ENCODE measurements at places on chromosomes 7 and 10. TPM values are rescaled to one million over a fixed set of nuclear protein-coding genes. Genes with fewer than 3 reads are reported as not detected.

GRCh38 chr10:74320717-74321116, 169.7 kb downstream of the ADK start:
- no peak overlapping the region for H3K27ac ChIP-seq
- H3K4me3 ChIP-seq: no peak overlapping the region
- no peaks in the 10 kb centered on the region for H3K4me1 ChIP-seq
- no peaks in the 10 kb centered on the region for H3K27me3 ChIP-seq

DNA sequence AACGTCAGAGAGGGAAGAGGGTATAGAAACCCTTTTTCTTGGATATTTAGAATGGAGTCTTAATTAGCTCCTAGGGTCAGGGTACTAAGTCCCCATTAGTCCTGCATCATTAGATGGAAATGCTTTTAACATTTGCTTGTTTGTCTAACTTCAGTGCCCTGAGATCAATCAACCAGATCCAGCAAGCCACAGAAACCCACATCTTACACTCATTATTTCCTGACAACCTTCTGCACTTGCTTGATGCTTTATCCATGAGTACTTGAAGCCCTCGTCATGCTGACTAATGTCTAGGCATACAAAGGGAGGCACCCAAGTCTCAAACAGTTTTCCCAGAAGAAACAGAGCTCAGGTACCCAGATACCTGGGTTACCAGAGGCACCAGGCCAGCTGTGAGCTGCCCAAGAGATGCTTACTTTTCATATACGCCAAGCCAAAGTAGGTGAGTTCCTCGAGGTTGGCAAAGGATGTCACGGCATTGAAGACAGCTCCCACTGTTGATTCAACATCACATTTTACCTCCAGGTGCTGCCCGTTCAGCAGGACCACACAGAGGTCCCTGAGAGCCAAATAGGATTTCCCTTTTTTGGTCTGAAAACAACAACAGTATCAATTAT, 42.7 kb downstream of the FRMPD2 start:
- H3K4me1 ChIP-seq: no peaks in the 10 kb centered on the region
- H3K4me3 ChIP-seq: no peak overlapping the region
- no peak overlapping the region for H3K27ac ChIP-seq
- H3K36me3 ChIP-seq: no peaks in the 10 kb centered on the region
- no peaks in the 10 kb centered on the region for H3K27me3 ChIP-seq
- no peak for DNase-seq

DNA sequence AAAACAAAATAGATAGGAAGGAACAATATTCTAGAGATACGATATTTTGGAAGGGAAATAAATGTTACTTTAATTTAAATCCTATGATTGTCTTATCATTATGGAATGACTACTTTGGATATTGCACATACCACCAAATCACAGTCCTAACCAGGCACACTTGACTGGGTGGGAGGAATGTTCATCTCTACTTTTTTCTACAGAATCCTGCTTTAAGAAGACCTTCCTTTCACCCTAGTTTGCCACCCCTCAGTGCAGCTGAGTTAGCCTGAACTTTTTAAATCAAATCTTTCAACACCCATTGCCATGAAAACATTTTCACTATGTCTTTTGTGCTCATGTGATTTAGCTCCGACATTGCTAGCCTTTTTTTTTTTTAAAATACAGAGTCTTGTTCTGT, 38.1 kb downstream of the RELN start:
- no peaks in the 10 kb centered on the region for H3K4me1 ChIP-seq
- H3K4me3 ChIP-seq: no peak overlapping the region
- no peak for DNase-seq
- H3K27ac ChIP-seq: no peak overlapping the region

DNA sequence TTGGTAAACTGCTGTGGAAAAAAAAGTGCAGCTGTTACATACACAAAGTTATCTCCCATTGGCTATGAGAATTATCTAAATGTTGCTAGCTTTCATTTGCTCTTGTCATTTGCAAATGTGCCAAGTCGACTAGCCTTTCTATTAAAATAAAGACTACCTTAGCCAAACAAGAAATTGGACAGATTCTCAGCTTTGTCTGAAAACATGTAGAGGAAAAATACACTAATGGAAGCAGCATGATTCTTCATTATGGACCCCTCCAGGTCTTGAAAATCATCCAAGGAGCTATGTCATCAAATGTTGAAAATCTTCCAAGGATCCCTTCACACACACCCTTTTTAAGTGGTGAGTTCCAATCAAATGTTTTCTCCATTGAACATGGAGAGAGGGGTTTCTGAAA, 237.7 kb downstream of the ETV1 start:
- H3K36me3 ChIP-seq: no peaks in the 10 kb centered on the region
- no peak for DNase-seq
- H3K4me1 ChIP-seq: no peaks in the 10 kb centered on the region
- H3K4me3 ChIP-seq: no peak overlapping the region

GRCh38 chr10:132407243-132407746, 10.3 kb downstream of the PWWP2B start:
- H3K27ac ChIP-seq: no peak overlapping the region
- no peak for DNase-seq
- peaks cover 15% of the 10 kb centered on the region for H3K36me3 ChIP-seq
- peaks cover 6% of the 10 kb centered on the region for H3K4me1 ChIP-seq
- no peaks in the 10 kb centered on the region for H3K27me3 ChIP-seq

DNA sequence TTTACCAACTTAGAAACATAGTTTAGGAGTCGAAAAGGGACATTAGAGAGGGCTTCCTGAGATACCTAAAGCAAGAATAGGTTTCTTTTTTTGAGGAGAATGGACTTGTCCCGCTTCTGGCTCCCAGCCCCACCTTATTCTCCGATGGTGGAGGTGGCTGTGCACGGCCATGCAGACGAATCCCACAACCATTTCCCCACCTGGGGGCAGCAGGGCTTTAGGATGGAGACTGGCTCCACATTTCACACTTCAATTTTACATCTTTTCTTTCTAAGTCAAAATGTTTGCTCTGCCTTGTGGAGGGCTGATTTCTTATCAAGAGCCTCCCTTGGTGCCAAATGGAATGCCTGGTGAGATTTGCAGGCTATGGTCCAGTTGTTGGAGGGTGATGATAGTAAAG, 118.5 kb downstream of the GLRX3 start:
- no peak overlapping the region for H3K27ac ChIP-seq
- no peaks in the 10 kb centered on the region for H3K4me1 ChIP-seq
- H3K4me3 ChIP-seq: no peak overlapping the region
- DNase-seq: no peak
- H3K36me3 ChIP-seq: no peaks in the 10 kb centered on the region

- no peak overlapping the region for H3K4me3 ChIP-seq
- H3K4me1 ChIP-seq: peaks cover 39% of the 10 kb centered on the region
- H3K27ac ChIP-seq: no peak overlapping the region
- H3K36me3 ChIP-seq: no peaks in the 10 kb centered on the region
- no peaks in the 10 kb centered on the region for H3K27me3 ChIP-seq
Observed at GRCh38 chr10:77318739-77319138, 318.9 kb downstream of the KCNMA1 start.

GRCh38 chr7:81527651-81528050, 242.2 kb downstream of the HGF start:
- no peak for DNase-seq
- H3K27ac ChIP-seq: no peak overlapping the region
- H3K36me3 ChIP-seq: no peaks in the 10 kb centered on the region
- no peak overlapping the region for H3K4me3 ChIP-seq

GRCh38 chr7:141609576-141609975, 58.4 kb downstream of the AGK start:
- H3K4me1 ChIP-seq: no peaks in the 10 kb centered on the region
- no peaks in the 10 kb centered on the region for H3K27me3 ChIP-seq
- H3K4me3 ChIP-seq: no peak overlapping the region
- H3K36me3 ChIP-seq: no peaks in the 10 kb centered on the region
- DNase-seq: no peak
- no peak overlapping the region for H3K27ac ChIP-seq

- no peaks in the 10 kb centered on the region for H3K4me1 ChIP-seq
- no peak overlapping the region for H3K4me3 ChIP-seq
- DNase-seq: no peak
- H3K27me3 ChIP-seq: no peaks in the 10 kb centered on the region
- no peak overlapping the region for H3K27ac ChIP-seq
- no peaks in the 10 kb centered on the region for H3K36me3 ChIP-seq
Observed at GRCh38 chr7:108066486-108066885, 63.5 kb upstream of the LAMB1 start.

DNA sequence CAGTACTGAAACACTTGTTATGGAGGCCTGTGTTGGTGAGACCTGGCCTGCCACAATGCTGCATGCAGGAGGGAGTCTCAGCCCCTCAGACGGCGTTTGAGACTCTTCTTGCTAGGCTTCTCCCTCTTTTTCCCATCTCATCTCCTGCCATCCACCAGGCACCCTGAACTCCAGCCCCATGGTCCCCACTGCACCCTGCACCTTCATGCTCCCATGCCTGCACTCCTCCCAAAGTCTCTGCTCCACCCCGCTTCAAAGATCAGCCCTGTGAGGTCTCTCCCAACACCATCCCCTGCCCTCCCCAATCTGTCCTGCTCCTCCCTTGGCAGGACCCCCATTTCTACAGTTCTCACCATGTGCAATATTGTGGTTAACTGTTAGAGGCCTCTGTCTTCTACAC, 61.7 kb downstream of the VOPP1 start:
- H3K4me3 ChIP-seq: no peak overlapping the region
- H3K27me3 ChIP-seq: no peaks in the 10 kb centered on the region
- no peak for DNase-seq
- H3K36me3 ChIP-seq: no peaks in the 10 kb centered on the region

DNA sequence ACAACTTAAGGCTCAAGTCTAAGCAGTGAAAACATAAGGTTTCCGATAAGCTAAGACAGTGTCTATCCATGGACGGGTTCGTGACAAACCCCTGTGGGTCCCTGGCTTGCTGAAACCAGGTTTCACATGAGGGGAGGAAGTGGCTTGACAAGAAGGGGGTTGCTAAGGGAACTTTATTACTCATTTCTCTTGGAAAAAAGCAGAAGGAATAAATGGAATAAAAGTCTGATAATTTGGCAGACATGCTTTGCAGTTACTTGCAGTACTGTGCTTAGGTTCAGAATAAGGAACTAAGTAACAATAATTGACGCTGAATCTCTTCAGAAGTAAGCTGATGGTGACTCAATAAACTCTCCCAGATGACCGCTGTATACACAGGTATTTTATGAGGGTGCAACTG, 34.7 kb downstream of the RBM17 start:
- DNase-seq: no peak
- H3K27me3 ChIP-seq: no peaks in the 10 kb centered on the region
- no peaks in the 10 kb centered on the region for H3K36me3 ChIP-seq
- no peak overlapping the region for H3K4me3 ChIP-seq
- H3K27ac ChIP-seq: peak overlapping the region; percentile 36
- peaks cover 28% of the 10 kb centered on the region for H3K4me1 ChIP-seq

DNA sequence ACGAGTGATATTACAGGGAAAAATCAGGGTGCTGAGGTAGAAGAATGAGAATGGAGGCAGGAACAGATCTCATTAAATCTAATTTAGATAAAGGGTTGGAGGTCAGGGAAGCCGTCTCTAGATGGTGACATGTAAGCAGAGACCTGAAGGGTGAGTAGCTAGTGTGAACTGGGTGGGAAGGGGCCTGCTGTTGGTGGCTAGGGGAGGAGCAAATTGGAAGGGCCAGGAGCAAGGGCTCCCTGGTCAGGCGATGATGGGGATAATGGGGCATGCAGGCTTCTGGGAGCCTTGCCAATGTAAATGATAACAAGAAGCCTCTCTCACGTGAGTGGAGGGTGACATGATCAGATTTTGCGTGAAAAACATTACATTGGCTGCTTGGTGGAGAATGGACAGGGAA, 76.3 kb downstream of the WDFY4 start:
- no peaks in the 10 kb centered on the region for H3K27me3 ChIP-seq
- H3K36me3 ChIP-seq: no peaks in the 10 kb centered on the region
- H3K4me3 ChIP-seq: no peak overlapping the region
- H3K4me1 ChIP-seq: no peaks in the 10 kb centered on the region
- DNase-seq: no peak

DNA sequence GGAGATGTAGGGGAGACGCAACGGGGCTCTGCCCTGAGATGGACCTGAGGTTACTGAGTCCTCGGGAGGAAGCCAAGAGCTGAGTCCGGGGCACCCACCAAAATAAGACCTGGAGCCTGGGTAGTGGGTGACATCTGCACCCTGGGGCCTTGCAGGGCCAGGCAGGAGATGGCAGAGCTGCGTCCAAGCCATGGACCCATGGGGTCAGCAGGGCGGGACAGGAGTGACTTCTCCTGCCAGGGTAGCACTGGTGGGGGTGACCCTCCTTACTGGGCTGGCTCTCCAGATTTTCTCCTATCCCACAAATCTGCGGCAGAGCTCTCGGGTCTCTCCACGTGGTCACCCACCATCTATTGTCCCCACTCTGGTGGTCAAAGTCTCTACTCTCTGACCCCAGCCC, 2.1 kb downstream of the GHRHR start:
- H3K4me1 ChIP-seq: no peaks in the 10 kb centered on the region
- no peak overlapping the region for H3K27ac ChIP-seq
- no peak overlapping the region for H3K4me3 ChIP-seq
- H3K36me3 ChIP-seq: no peaks in the 10 kb centered on the region

- H3K27ac ChIP-seq: no peak overlapping the region
- no peaks in the 10 kb centered on the region for H3K36me3 ChIP-seq
- H3K4me1 ChIP-seq: no peaks in the 10 kb centered on the region
Observed at GRCh38 chr10:130215931-130216231, 79.7 kb downstream of the GLRX3 start.

- H3K4me3 ChIP-seq: no peak overlapping the region
- H3K27me3 ChIP-seq: peaks cover 30% of the 10 kb centered on the region
- no peaks in the 10 kb centered on the region for H3K36me3 ChIP-seq
- DNase-seq: no peak
- no peak overlapping the region for H3K27ac ChIP-seq
- no peaks in the 10 kb centered on the region for H3K4me1 ChIP-seq
Observed at GRCh38 chr10:35611750-35612149, 6.6 kb downstream of the GJD4 start.

DNA sequence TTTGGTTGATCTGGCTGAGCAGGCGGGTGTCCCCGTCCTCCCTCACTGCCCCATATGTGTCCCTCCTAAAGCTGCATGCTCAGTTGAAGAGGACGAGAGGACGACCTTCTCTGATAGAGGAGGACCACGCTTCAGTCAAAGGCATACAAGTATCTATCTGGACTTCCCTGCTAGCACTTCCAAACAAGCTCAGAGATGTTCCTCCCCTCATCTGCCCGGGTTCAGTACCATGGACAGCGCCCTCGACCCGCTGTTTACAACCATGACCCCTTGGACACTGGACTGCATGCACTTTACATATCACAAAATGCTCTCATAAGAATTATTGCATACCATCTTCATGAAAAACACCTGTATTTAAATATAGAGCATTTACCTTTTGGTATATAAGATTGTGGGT, 26.9 kb upstream of the TRIM56 start:
- H3K4me1 ChIP-seq: no peaks in the 10 kb centered on the region
- H3K27me3 ChIP-seq: no peaks in the 10 kb centered on the region
- no peak overlapping the region for H3K27ac ChIP-seq

FAM25C gene
- not detected for total RNA-seq

HPS1 gene
- total RNA-seq: 26.0 TPM

GLI3 gene
- 0.71 TPM for total RNA-seq

PDZD7 gene
- not detected for total RNA-seq

CRPPA gene
- total RNA-seq: 2.0 TPM

VWC2 gene
- total RNA-seq: not detected

AVPI1 gene
- total RNA-seq: 14.1 TPM
